ENCODE measurements at places on chromosomes 4 and X. TPM values are rescaled to one million over a fixed set of nuclear protein-coding genes. Genes with fewer than 3 reads are reported as not detected.

DNA sequence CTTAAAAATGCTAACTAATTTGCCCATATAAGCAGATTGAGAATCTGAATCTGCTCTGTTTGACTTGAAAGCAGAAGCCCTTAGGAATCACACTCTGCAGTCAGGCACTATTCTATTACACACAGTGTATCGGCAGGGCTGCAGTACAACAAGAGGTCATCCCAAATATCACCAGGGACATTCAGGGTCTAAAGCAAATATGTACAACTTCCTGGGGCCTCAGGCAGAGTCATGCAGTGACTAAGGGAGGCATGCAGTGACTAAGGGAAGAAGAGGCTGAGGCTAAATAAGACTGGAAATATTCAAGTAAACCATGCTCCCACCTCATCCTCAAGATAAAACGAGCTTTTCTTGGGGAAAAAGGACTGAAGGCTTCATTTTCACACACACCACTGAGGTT lies 20.9 kb downstream of the MAPK10 start:
- no peaks in the 10 kb centered on the region for H3K36me3 ChIP-seq
- H3K27me3 ChIP-seq: no peaks in the 10 kb centered on the region
- H3K4me1 ChIP-seq: no peaks in the 10 kb centered on the region
- DNase-seq: no peak
- H3K4me3 ChIP-seq: no peak overlapping the region

The F8A2 gene
- not detected for total RNA-seq

The RBM47 gene
- 64.3 TPM for total RNA-seq

DNA sequence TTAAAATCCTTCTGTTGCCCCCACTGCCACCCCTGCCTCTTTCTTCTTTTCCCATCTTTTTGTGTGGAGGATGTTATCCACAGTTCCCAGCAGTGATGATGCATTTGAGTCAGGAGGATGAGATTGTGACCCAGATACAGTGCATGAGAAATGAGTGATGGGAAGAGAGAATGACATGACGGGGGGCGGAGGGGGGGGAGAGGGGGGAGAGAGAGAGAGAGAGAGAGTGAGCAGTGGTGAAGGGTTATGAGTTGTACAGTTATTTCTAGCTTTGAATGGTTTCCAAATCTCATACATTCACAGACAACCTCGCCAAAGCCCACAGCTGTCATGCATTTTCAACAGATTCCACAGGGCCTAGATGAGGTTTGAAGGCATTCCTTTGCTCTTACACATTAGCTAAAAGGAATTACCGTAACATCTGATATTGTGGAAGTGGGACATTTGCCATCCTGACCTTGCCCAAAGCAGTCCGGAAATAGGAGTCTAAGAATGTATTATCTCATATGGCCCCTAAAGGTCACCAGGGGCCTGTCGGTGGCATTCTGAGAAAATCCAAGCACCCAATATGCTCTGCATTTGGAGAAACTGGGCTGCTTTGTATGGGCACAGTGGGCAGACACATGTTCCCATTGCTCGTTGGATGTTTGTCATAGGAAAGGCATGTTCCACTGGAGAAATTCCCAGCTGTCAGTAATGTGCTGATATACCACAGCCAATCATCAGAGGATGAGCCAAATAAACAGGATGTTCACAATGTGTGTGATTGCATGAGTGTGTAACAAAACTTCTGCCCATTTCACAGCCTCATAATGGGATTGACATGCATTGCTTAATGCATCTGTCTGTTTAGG lies 435.8 kb downstream of the SPRY1 start:
- H3K36me3 ChIP-seq: no peaks in the 10 kb centered on the region
- no peak for DNase-seq

DNA sequence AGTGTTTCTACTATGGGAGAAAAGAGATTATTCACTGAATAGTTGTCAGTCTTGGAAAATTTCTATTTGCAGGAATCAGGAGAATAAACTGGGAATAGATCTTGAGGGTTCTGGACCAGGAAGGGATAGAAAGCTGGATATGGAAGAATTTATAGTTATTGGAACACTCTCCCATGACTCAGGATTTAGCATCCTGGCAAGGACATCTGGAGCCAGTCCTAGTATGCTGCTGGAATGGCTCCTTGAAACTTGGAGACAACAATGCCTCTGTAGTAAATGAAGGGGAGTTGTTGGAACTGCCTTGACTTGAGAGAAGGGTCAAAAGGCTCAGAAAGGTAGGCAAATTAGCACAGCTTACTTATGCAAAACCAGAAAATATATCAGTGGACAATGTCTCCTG lies 23.5 kb upstream of the THOC2 start:
- H3K27ac ChIP-seq: no peak overlapping the region
- DNase-seq: no peak
- H3K4me1 ChIP-seq: no peaks in the 10 kb centered on the region
- peaks cover 2% of the 10 kb centered on the region for H3K36me3 ChIP-seq
- no peaks in the 10 kb centered on the region for H3K27me3 ChIP-seq

DNA sequence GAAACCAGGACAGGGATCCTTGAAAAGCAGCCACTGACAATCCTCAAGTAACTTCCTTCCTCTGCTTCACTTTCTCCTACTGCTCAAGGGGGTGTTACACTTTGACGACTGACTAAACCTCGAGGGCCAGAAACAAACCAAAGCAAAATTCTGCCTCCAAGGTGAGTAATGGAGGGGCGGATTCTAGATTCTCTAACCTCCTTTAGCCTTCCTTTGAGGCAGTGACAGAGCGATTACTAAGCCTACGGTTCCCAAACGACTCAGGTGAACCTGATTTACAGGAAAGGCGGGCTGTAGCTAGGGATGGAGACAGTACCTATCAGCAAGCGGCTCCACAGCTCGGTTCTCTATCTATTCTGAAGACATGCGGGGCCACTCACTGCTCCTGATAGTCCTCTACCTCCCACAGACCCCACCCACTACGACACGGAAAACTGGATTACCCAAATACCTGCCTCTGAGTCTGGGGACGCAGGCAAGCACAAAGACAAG lies 487 bp downstream of the TBCK start:
- no peak overlapping the region for H3K27ac ChIP-seq
- no peaks in the 10 kb centered on the region for H3K27me3 ChIP-seq
- no peak overlapping the region for H3K4me3 ChIP-seq
- peaks cover 17% of the 10 kb centered on the region for H3K4me1 ChIP-seq
- H3K36me3 ChIP-seq: peaks cover 6% of the 10 kb centered on the region
- DNase-seq: no peak

The DCAF4L1 gene
- total RNA-seq: 0.20 TPM

DNA sequence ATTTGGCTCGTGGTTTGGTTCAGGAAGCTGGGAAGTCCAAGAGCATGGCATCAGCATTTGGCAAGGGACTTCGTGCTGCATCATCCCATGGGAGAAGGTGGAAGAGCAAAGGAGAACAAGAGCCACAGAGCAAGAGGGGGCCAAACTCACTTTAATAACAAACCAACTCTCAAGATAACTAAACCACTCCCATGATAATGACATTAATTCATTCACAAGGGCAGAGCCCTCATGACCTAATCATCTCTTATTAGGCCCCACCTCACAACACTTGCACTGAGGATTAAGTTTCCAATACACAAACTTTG lies 113.4 kb upstream of the ATXN3L start:
- no peaks in the 10 kb centered on the region for H3K36me3 ChIP-seq
- H3K4me1 ChIP-seq: peaks cover 5% of the 10 kb centered on the region
- H3K27me3 ChIP-seq: no peaks in the 10 kb centered on the region
- no peak for DNase-seq
- H3K4me3 ChIP-seq: no peak overlapping the region

- H3K36me3 ChIP-seq: no peaks in the 10 kb centered on the region
- no peak overlapping the region for H3K27ac ChIP-seq
- H3K4me1 ChIP-seq: peaks cover 19% of the 10 kb centered on the region
- H3K4me3 ChIP-seq: no peak overlapping the region
- no peaks in the 10 kb centered on the region for H3K27me3 ChIP-seq
These were observed 146.2 kb upstream of the JADE1 start for GRCh38 chr4:128663325-128663724.

- peaks cover 5% of the 10 kb centered on the region for H3K36me3 ChIP-seq
- H3K4me3 ChIP-seq: no peak overlapping the region
- H3K27me3 ChIP-seq: no peaks in the 10 kb centered on the region
- H3K4me1 ChIP-seq: peaks cover 10% of the 10 kb centered on the region
These were observed 69.1 kb downstream of the TET2 start for GRCh38 chr4:105215609-105216313.

DNA sequence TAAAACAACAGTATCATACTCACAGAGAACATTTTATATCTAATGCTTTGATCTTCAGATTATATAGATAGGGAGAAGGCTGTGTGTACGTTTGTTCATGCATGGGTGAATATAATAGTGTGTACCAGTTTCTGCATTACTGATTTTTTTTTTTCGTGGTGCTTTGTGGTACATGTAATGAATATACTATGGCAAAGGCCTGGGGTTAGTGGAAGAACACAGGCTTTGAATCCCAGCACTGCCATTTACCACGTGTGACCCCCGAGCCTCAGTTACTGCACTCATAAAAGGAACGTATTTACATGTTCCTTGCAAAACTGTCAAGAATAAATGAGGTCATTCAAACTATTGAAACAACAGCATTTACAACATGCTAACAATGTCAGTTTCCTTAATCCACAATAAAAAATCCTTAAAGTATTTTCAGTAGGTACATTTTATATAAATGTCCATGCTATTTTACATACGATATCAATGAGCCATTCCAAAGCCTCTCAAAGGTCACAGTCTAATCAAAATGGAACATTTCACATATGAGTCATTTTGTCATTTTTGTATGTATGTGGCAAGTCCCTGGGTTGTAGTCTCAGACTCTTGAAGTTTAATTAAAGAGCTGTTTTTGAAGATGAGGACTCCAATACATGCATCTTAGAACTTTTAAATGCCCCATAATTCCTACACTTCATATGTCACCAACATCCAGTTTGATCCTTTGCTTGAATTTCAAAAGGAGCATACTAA lies 242.8 kb downstream of the PPP3CA start:
- DNase-seq: no peak
- no peak overlapping the region for H3K27ac ChIP-seq
- no peaks in the 10 kb centered on the region for H3K27me3 ChIP-seq
- no peak overlapping the region for H3K4me3 ChIP-seq
- H3K36me3 ChIP-seq: no peaks in the 10 kb centered on the region
- no peaks in the 10 kb centered on the region for H3K4me1 ChIP-seq

DNA sequence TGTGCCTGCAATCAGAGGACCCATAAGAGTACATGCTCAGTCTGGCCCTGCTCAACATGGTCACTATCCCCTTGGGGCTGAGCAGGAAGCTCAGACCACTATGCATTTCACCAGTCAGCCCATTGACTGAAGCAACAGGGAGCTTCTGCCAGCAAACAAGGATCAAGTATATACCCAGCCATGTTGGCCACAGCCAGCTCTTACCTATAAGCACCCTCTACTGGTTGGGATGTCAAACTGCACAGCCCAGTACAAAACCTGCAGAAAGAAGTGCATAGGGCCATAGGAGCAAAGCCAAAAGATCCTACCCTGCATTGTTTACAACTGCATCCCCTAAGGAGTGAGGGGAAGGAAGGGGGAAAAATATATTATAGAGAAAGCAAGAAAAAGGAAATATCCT lies 214.4 kb upstream of the CPEB2 start:
- no peak overlapping the region for H3K4me3 ChIP-seq
- no peak for DNase-seq
- H3K36me3 ChIP-seq: no peaks in the 10 kb centered on the region
- H3K4me1 ChIP-seq: peaks cover 1% of the 10 kb centered on the region
- H3K27ac ChIP-seq: no peak overlapping the region

DNA sequence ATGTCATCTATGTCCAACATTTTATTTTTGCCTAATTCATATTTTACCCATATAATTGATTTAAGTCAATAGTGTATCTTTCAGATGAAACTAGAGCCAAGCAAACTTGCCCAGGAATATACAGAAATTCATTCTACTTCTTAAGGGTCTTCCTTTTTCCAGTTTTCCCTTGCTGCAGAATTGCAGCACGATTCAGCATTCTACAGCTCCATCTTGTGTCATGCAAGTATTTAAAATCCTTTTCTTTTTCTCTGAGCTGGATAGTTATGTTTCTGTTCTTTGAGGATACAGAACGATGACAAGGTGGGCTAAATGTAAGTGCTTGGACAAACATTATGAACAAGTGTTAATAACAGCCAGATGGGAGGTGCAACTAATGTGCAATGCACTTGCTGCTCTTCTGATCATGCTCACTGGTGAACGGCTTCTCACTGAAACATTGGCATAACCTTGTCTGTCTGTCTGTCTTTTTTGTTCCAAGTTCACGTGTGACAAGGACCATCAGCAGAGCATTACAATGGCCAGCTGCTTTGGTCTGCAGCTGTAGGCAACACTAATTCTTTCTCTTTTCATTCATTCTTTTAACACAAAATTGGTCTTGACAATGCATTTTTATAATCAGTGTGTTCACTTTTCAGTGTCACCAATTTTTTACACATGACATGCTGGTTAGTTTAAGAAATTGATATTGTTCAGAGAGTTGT lies 1821.7 kb downstream of the ARAP2 start:
- H3K27ac ChIP-seq: no peak overlapping the region
- H3K4me3 ChIP-seq: no peak overlapping the region
- no peaks in the 10 kb centered on the region for H3K4me1 ChIP-seq
- no peaks in the 10 kb centered on the region for H3K36me3 ChIP-seq
- H3K27me3 ChIP-seq: no peaks in the 10 kb centered on the region
- DNase-seq: no peak

- no peaks in the 10 kb centered on the region for H3K36me3 ChIP-seq
- H3K27me3 ChIP-seq: no peaks in the 10 kb centered on the region
- no peak for DNase-seq
- peaks cover 3% of the 10 kb centered on the region for H3K4me1 ChIP-seq
These were observed 1047.9 kb downstream of the RPA4 start for GRCh38 chrX:97931586-97931985.

DNA sequence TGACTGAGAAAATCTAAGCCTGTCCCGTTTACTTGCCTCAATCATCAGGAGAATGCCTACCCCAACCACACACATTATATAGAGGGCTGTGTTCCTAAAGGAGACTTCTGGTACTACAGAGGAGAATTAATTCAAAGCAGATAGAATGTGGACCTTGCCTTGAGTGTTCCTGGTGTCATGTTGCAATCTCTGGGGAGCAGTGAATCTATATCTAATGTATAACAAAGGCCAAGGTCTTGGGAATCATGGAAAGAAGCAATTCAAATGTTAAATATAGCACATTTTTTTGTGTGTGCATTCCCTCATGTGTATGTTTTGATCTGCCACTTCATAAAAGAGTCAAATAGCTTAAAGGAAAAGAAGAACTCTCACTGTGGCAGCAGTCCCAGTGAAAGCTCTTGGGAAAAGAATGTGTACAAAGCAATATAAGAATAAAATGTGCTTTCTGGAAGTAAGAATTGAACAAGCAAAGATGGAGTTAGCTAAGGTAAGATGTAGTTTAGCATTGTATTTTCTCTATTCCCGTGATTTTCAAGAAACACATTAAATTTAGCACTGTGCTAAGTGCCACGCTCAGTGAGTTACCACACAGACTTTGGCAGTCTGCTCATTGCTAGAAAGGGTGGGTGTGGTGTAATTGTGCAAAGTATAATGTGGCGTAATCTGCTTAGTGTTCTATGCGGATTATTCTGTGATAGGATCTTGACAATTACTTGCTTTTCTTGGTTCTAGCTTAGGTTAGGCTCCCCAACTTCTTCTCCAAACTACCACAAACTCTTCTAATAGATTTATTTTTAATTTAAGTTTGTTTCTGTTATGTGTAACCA lies 13.7 kb downstream of the ADH6 start:
- H3K36me3 ChIP-seq: no peaks in the 10 kb centered on the region
- H3K27me3 ChIP-seq: peaks cover 3% of the 10 kb centered on the region
- no peak overlapping the region for H3K27ac ChIP-seq
- DNase-seq: no peak
- peaks cover 31% of the 10 kb centered on the region for H3K4me1 ChIP-seq

The TGIF2LX gene
- total RNA-seq: not detected

Measured in progenitor cell of endocrine pancreas (in vitro differentiated cells).